Left colon (tissue), 2 donors: ENCODE measurements at places on chromosomes 5 and 9. TPM values are rescaled to one million over a fixed set of nuclear protein-coding genes. Genes with fewer than 3 reads are reported as not detected.

- DNase-seq, result no peak
Observed at GRCh38 chr5:120644516-120644915, 180.4 kb downstream of the PRR16 start.

DNA sequence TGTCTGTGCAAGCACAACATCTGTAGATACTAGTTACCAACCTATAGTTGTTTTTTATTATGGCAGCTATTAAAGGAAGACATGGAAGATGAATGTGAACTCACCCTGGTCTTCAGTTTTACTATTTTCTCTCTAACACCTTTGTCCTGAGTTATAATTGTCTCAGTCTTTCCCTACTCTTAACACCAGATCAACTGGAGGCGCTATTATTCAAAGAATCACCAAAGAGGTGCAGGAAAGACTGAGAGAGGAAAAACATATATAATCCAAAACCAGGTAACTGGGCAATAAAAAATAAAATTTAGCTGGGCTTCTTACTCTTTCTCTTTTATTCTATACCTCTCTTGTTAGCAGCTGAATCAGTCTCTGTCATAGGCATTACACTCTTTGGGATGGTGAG, 134.2 kb upstream of the C6 start:
- no peak for DNase-seq

- DNase-seq, result no peak
Observed at GRCh38 chr5:125961150-125961549, 462.1 kb upstream of the GRAMD2B start.

The CDC20B gene
- total RNA-seq, result not detected

The CCDC171 gene
- total RNA-seq, result 3.5 TPM

The SPINK6 gene
- total RNA-seq, result not detected
